Stimulated activated CD8-positive, alpha-beta memory T cell treated with anti-CD3 and anti-CD28 coated beads, Interleukin-2, amount 100 ng/mL, for 48 hours (primary cell): ENCODE measurements at places on chromosomes 11 and 22.

- DNase-seq, result no peak
Measured at GRCh38 chr11:123196060-123196714, 1.1 kb upstream of the CLMP start.

- no peak for DNase-seq
Measured at GRCh38 chr22:17575681-17576080, 12.4 kb downstream of the SLC25A18 start.

DNA sequence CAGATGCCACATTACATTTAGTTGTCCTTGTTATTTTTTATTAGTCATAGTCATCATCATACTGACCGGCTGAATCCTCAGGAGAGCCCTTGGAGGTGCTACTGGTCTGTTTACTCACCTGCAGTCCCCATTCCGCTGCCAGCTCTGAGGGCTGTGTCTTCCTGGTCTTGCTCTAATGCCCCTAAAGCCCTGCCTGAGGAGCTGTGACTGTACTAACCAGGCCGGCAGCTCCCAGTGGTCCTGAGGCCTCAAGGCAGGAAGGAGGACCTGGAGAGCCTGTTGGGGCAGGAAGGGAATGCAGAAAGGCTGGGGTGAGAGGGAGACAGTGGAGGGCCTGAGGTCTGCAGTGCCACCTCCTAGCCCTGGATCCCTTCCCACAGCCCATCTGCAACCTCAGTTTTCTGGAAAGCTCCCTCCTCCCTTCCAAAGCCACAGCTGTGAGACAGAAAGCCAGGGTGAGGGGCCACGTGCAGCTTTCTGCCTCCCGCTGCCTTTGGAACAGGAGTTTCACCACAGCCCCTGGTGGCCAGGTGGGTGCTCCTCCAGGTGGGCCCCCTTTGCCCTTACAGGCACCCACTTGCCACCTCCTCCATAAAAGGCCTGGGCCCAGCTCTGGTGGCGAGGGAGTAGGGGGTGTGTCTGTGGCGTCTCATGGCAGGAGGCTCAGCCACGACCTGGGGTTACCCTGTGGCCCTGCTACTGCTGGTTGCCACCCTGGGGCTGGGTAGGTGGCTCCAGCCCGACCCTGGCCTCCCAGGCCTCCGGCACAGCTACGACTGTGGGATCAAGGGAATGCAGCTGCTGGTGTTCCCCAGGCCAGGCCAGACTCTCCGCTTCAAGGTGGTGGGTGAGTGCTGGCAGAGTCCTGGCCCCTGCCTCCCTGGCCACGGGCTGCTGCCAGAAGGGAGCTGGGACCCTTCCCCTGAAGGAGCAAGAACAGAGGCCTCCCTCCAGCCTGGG is at the start of gene ZP1:
Gene ZP1 (plus strand): TSS at position 632 of the 960 bp plus-strand sequence. CDS start 20 bp downstream, at position 652.
- DNase-seq, result no peak

DNA sequence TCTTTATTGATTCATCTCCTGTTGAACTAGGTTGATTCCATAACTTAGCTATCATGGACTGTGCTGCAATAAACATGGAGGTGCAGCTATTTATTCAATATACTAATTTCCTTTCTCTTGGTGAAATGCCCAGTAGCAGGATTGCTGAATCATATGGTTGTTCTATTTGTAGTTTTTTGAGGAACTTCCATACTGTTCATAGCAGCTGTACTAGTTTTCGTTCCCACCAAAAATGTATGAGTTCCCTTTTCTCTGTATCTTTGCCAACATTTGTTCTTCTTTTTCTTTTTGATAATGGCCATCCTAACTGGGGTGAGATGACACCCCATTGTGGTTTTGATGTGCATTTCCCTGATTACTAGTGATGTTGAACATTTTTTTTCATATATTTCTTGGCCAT is 87.2 kb upstream of the NAV2 start:
- DNase-seq, result no peak

GRCh38 chr11:73055655-73056354 is 86.3 kb downstream of the FCHSD2 start:
- no peak for DNase-seq

DNA sequence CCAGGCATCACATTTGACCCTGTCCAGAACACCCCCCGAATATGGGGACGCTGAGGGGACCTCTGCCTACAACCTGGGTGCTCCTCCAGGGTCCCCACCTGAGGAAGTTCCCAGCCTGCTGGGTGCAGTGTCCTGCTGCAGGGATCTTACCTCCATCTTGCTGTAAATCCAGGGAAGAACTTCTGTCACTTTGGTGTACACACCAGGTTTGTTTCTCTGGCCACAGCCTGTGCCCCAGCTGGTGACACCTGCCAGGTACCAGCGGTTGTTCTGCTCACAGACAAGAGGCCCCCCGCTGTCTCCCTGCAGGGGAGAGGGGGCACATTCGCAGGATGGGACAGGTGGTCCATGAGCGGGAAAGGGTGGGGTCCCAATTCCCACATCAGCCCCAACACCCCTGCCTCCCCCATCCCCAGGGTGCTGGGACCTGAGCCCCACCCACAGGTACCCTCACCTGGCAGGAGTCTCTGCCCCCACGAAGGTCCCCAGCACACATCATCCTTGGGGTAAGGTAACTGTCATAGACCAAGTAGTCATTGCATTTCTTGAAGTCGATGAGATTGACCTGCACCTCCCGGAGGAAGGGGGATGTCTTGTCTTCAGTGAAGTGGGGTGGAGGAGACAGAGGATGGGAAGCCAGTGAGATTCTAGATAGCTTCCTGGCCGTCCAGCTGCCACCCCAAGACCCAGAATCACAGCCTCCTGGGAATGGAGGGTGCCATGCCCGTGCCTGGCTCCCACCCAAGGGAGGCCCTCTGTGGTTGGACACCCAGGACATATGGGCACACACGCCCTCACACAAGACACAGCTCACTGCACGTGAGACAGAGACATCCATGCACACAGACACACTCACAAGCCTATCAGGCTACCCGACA is 25.5 kb downstream of the TMPRSS13 start:
- DNase-seq, result no peak

DNA sequence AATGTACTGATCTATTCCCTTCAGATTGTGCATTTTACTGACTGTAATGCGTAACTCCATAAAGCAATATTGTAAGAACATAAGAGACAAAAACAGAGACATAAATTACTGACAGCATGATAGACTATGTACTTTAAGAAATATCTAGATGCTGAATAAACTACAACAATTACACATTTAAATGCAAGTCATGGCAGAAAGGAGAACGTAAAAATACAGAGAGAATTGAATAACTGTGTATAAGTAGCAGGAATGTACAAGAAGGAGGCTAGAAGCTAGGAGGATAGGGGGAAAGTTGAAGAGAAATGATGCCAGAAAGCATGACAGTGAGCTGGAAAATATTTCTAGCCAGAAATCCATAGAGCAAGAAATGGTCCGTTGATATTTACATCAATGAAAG is 74.0 kb upstream of the FAM181B start:
- no peak for DNase-seq

DNA sequence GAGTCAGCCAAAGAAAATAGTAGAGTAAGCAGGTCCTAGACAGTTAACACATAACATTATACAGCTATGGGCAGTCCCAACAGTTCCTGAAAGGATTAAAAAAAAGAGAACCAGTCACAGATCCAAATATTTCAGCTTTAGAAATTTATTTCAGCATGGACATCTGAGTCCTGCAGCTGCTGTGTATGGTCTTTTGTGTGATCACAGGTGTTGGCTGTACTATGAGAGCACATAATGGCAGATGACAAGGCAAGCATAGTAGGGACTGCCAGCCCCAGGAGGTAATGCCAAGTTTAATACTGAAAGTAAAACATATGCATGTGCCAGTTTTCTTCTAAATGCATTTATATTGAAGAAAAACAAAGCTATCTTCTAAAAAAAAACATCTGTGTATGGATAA is 158.1 kb downstream of the GRIA4 start:
- DNase-seq, result no peak

DNA sequence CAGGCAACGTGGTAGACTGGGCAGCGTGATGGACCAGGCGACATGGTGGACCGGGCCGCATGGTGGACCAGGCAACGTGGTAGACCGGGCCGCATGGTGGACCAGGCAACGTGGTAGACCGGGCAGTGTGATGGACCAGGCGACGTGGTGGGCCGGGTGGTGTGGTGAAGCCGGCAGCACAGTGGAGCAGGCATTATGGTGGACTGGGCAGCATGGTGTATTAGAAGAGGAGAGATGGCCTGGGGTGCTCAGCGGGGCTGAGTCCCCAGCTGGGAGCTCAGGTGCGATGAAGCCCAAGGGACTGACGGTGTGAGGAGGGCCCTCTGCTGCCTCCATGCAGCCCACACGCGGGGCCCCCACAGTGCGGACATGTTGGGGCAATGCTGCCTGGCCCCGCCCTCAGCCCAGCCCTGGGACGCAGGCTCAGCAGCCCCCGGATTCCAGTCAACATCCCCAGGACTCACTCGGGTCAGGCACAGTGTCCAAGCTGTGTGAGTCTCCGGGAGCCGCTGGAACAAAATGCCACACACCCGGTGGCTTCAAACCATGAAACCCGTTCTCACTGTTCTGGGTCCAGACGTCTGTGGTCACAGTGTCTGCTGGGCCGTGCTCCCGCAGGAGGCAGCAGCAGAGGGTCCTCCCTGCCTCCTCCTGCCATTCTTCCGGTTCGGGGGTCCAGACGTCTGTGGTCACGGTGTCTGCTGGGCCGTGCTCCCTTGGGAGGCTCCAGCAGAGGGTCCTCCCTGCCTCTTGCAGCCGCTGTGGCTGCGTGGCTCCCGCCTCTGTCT is 1084.9 kb downstream of the BRD1 start:
- DNase-seq, result no peak

GRCh38 chr11:115170133-115170815 is 333.9 kb downstream of the CADM1 start:
- no peak for DNase-seq

DNA sequence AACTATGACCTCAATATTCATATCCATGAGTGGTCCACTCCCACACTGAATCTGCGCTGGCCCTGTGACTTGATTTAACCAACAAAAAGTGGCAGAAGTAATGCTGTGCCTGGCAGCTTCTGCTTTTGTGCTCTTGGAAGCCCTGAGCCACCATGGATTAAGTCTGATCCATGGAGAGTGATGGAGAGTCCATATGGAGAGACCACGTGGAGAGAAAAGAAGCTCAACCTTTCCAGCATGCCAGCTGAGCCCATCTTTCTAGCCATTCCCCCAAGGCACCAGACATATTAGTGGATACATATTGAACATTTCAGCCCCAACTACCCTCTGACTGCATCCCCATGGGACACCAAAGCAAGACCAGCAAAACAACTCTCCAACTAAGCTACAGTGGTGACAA is 16.0 kb downstream of the LRRC55 start:
- DNase-seq, result no peak

- no peak for DNase-seq
Measured at GRCh38 chr11:87356428-87356827, 318.7 kb downstream of the TMEM135 start.

DNA sequence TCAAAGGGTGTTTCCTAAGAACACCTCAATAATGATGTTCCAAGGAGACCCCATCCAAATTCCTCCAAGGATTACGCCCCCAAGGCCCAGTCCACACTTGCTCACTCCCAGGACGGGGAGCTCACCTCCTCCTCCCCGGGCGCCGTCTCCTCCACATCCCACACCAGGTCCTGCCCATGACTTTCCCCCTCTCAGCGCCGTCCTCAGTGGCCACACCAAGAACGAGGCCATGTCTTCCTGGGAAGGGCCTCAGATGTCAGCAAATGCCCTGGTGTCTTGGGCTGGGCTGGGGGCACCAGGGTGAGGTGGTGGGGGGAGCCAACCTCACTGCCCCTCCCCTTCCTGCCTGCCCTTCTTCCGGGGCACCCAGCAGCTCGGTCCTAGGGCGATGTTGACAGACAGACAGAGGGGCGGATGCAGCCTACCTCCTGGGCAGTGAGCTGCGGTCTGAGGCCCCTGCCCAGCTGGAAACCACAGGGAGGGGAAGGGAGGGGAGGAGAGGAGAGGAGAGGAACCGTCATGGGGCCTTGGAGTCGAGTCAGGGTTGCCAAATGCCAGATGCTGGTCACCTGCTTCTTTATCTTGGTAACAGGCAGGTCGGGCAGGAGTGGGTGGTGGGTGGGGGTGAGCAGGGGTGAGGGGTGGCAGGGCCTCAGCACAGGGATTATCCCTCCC is at the start of the genes C11orf21 and TSPAN32:
Gene C11orf21 (minus strand): TSS at position 288 of the 675 bp plus-strand sequence. CDS start 110 bp downstream, at position 178.
Gene TSPAN32 (plus strand): TSS at position 383 of the 675 bp plus-strand sequence. CDS start 137 bp downstream, at position 520.
- DNase-seq, result no peak

DNA sequence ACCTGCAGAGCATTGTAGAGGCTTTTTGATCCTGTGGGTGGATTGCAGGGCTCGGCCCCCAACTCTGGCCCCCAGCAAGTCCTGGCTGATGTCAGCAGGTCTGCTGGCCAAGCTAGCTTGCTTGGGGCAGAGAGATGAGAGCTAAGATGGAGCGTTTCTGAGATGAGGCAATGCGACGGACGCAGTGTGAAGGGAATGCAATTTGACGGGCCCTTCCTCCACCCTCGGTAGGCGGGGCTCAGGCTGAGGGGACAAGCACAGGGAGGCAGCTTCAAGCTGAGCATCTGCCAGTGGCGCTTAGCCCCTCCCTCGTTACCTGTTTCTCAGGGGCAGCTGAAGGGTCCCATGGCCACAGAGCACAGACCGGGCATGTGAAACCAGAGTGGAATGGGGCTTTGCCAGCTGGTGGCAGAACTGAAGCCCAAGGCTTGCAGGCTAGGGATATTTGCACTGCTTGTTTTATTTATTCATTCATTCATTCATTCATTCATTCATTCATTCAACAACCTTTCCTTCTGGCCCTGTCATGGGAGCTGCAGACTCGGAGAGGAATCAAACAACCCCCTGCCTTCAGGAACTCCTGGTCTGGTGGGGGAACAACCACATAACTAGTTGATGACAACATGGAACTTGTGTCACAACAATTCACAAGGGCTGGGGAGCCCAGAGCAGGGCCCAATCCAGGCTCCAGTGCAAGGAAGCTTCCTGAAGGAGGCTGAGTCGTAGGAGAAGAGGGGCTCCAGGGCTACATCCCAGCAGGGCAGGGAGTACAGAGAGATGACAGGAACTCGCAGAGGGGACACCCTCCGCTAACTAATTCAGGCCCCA is 66.8 kb downstream of the THAP12 start:
- DNase-seq, result no peak

- DNase-seq, result no peak
Measured at GRCh38 chr11:11971906-11972547, 36.4 kb downstream of the DKK3 start.

GRCh38 chr11:16863389-16863788 is 124.9 kb downstream of the C11orf58 start:
- no peak for DNase-seq

DNA sequence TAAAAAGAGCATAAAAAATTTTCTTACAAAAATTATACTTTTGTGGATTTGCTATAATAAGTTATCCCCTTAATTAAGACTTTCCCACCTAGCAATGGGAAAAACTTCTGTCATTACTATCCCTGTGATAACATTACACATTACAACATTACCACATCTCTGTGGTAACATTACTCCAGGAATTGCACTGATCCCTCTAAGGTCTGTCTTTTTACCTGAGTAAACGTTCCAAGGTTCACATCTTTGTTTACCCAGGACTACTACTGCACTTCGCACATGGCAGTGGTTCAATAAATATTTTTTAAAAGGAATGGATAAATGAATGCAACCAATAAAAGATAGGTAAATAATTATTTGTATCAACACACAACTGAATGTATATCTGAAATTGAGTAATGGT is 92.4 kb upstream of the NOX4 start:
- DNase-seq, result no peak

GRCh38 chr11:43681401-43681942 is 934 bp downstream of the HSD17B12 start:
- DNase-seq, result no peak

- no peak for DNase-seq
Measured at GRCh38 chr22:43364169-43364435, 20.9 kb upstream of the SCUBE1 start.
